ENCODE measurements at places on chromosomes 6 and 20. TPM values are rescaled to one million over a fixed set of nuclear protein-coding genes. Genes with fewer than 3 reads are reported as not detected.

BNIP5 gene
- polyA plus RNA-seq: not detected

PCSK2 gene
- not detected for polyA plus RNA-seq

IP6K3 gene
- 0.48 TPM for polyA plus RNA-seq

GPR63 gene
- 0.01 TPM for polyA plus RNA-seq

TP53TG5 gene
- polyA plus RNA-seq: not detected

IRF4 gene
- 0.07 TPM for polyA plus RNA-seq

PRR18 gene
- 0.04 TPM for polyA plus RNA-seq

ZC2HC1B gene
- not detected for polyA plus RNA-seq

SLC22A1 gene
- polyA plus RNA-seq: 0.82 TPM

C6orf163 gene
- 1.0 TPM for polyA plus RNA-seq

SLC39A7 gene
- 181 TPM for polyA plus RNA-seq

All from HepG2 (cell line).